Activated CD4-positive, alpha-beta T cell treated with anti-CD3 and anti-CD28 coated beads, Interleukin-2, Interleukin-4, amounts not matched to agents 100 ng/mL and 50 ng/mL, durations not matched to agents 16 hours and 8 hours (primary cell): ENCODE measurements at places on chromosomes 5 and 9.

- DNase-seq: no peak
Observed at GRCh38 chr5:133372293-133372937, 239.9 kb downstream of the FSTL4 start.

DNA sequence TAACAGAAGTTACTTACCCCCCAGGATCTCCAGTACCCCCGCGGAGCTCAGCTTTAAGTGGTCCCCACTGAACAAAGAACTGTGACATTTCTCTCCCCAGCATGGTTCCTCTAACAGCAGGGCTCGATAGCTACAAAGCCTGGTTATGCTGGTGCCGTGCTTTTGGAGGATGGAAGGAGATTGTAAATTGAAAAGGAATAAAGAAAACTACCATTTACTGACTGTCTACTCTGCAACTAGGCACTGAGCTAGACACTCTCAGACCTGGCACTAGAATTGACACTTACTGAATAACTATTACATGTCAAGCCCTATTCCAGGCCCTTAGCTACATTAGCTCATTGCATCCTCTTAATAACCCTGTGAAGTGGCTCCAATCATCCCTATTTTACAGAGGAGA, 145.3 kb downstream of the TTLL11 start:
- DNase-seq: no peak

DNA sequence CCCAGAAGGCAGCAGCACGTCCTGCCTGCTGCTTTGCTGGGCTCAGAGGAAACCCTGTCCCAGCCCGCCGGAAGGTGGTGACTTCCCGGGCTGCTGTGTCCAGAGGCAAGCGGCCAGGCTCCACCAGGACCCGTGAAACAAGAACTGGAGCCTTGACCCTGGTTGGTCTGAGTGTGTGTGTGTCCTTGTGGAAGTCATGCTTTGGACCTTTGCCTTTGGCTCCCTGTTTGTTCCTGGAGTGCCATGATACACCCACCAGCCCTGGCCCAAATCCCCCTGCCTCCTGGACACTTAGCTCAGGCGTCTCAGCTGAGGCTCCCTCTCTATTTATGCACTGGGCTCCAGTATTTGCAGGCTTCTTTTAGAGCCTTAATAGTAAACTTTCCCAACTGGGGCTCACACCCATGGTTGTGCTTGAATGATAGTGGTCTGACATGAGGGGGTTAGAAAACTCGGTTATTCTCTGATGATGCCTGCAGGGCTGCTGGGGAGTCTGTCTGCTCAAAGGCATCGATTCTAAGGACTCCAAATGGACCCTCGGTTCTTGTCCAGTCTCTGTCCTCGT, 72.2 kb downstream of the C9orf50 start:
- DNase-seq: no peak

- DNase-seq: no peak
Observed at GRCh38 chr5:101897914-101898313, 398.2 kb downstream of the SLCO4C1 start.
